ENCODE measurements at places on chromosomes 12 and 14.

GRCh38 chr12:538731-539539 is 79.2 kb downstream of the B4GALNT3 start:
- no peak for DNase-seq

DNA sequence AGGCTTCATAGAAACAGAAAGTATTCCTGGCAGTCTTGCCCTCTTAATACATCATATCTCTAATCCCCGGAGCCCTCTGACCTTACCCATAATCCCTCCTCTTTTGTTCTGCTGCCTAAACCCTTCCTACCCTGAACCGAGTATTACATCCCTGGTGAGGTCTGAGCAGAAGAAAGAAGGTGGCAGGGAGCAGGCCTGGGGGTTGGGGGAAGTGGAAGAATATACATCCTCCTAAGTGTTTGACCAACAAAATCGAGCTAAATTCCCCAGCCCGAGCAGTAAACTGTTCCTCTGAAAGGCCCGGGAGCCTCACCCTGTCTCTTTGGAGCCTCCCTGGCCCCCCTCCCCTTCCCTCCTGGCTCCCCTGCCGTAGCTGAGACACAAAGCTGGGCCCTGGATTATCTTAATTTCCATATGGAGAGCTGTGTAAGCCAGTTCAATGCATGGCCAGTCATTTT is 192.6 kb upstream of the LHX5 start:
- DNase-seq = no peak

GRCh38 chr12:90163975-90164374 is 455.3 kb upstream of the ATP2B1 start:
- DNase-seq = no peak

DNA sequence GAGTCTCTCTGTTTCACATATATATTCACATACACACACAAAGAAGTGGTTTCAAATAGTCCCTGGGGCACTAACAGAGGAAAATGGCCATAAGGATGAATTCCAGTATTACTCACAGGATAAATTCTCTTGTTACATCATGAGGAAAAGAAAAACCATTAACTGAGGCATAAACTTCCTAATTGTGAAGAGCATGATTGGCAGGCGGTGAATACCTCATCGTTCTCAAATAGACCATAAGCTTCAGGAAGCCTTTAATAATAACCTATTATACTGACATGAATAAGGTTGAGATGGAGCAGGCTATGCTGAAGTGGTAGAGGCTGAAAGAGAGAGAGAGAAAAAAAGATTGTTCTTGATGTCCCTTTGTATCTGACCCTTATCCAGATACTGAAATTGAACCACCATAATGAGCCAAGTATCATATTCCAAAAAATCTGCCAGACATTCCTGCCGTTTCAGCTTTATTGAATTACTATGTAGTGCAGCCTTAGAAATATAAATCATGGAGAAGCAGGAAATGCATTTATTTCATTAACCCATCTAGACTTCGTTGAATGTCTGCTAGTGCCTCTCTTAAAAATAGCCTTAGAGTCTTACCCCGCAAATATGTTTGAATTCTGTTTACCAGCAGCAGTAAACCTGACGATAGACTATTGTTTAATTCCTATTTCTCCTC is 86.8 kb downstream of the NUAK1 start:
- no peak for DNase-seq

GRCh38 chr12:131218026-131218922 is 264.6 kb downstream of the ADGRD1 start:
- DNase-seq = no peak

DNA sequence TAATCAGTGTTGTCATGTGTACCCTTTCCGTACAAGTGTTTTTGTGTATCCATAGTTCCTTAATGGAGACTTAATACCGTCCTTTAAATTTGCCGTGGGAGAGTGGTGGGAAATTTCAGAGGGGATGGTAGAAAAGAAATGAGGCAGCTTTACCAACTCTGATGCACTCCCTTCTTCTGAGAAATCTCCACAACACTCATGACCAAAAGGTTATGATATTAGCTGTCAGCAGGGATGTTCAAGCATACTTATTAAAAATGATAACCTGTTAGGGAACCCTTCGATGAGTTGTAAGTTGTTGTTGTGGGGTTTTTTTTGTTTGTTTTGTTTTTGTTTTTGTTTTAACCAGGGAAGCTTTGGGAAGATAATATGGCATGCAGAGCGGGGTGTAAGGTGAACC is 12.5 kb downstream of the RAB21 start:
- no peak for DNase-seq

- DNase-seq = peak; percentile 68
Measured at GRCh38 chr12:105382771-105383622, 52.5 kb downstream of the C12orf75 start.

GRCh38 chr12:130671556-130671955 is 44.5 kb downstream of the RIMBP2 start:
- no peak for DNase-seq

GRCh38 chr12:15757553-15758255 is 31.5 kb downstream of the EPS8 start:
- DNase-seq = no peak

- DNase-seq = peak; percentile 56
Measured at GRCh38 chr12:67721248-67721647, 72.7 kb downstream of the DYRK2 start.

- peak; percentile 58 for DNase-seq
Measured at GRCh38 chr12:124567673-124568373, 411 bp upstream of the NCOR2 start.

GRCh38 chr12:27064397-27065342 is 17.7 kb downstream of the C12orf71 start:
- no peak for DNase-seq

GRCh38 chr12:41073633-41074472 is 114.3 kb upstream of the PDZRN4 start:
- DNase-seq = no peak

DNA sequence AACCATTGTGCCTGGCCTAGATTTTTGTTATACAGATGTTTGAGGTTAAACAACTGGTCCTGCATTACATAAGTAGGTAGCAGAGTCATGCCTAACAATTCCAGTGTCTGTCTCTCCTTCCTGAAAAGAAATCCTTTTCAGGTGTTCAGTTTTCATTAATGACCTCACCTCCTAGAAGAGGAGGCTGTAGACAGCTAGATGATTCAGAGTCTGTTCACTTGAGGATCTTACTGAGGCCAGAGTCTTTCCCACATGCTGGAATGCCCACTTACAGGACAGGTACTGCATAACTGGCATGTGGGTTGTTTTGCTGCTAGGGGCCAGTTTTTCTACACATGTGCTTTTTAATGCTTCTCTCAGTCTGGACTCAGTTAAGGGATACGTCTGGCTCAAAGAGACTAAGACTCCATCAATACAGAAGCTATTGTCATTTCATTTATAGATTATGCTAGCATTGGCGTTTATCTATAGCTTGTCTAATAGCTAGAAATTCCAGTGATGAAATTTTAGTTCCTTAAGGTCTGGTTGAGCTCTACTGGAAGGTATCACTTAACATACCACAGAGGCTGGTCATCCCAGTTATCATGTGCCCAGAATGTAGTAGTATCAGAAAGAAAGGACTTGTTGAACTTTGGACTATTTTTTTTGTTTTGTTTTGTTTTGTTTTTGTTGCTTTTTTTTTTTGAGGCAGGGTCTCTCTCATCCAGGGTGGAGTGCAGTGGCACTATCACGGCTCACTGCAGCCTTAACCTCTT is 206.4 kb downstream of the ERC1 start:
- DNase-seq = no peak

DNA sequence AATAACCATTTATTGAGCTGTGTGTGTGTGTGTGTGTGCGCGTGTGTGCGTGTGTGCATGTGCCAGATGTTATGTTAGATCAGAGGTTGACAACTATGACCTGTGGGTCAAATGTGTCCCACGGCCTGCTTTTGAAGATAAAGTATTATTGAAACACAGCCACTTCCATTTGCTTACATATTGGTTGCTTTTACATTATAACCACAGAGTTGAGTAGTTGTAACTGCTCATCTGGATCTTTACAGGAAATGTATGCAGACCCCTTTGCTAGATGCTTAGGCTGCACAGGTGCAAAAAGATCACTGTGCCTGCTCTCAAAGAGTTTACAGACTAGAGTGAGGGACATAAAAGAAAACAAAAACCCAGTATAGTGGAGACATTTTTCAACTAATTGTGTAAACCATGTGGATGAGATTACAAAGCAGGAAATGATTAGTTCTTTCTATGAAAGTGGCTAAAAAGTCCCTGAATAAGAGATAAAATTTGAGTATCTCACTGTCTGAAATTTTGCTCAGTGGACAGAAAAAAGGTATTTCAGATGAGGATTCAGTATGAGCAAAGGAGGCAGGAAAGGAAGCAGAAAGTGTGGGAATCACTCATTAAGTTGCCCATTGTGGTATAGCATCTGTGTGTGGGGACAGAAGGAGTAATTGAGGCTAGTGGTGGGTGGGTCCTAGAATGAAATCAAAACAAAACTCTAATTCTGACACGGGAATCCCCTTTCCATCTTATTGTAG is 188.4 kb downstream of the PAH start:
- DNase-seq = no peak

- DNase-seq = no peak
Measured at GRCh38 chr12:14113031-14113430, 131.6 kb upstream of the GRIN2B start.

DNA sequence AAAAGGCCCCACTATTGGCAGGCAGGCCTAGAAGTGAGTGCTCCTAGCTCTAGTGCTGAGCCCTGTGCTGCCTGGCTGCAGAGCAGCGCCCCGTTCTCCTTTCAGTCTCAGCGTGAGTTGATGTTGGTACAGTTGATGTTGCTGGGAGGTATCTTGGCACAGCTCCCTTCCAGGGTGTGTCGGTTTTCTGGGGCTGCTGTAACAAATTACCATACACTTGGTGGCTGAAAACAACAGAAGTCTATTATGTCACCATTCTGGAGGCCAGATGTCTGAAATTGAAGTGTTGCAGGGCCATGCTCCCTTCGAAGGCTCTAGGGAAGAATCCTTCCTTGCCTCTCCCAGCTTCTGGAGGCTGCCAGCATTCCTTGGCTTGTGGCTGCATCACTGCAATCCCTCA is 151.4 kb downstream of the TSPAN9 start:
- DNase-seq = no peak

DNA sequence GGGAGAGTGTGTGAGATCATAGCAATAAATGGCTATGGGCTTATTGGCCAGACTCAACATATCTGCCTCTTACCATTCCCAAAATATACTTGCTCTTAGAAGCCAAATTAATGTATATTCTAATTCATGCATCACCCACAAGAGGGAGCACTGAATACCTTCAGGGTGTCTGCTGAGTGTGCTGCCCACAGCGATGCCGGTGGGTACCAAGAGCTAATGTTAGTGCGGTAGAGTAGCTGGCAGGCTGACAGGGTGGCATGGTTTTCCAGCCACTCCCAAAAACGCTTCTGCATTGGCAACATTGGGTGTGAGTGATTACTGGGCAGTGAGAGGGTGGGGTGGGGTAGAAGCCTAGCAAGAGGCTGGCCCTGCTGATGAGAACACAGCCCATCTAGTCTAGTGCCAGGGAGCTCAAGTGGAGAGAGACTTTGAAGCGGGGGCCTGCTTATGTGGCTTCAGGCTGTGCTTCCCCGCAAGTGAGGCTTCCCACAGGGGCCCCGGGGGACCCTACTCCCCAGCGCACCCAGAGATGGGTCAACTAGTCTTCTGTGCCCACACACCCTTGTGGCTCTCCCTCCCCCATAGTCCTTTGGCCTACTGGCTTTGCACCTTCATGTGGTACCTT is 9.2 kb upstream of the PLEKHD1 start:
- peak; percentile 50 for DNase-seq

DNA sequence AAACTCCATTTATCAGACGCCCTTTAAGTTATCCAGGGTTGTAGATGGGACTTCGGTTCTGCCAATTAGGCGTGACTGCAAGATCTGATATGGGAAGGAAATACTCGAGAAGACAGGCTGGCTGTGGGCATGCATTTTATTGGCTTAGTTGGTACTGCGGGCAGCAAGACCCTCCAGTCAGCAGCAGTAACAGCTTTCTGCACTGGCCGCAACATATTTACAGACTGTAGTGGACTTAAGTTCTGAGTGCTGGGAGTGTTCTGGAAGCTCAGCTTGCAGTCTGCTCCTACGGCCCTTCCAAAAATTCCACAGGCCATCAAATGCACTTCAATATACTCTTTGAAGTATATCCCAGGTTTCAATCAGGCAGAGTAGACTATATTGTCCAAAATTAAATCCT is 21.1 kb downstream of the KITLG start:
- DNase-seq = no peak

GRCh38 chr12:97609957-97610356 is 147.4 kb downstream of the RMST start:
- no peak for DNase-seq

DNA sequence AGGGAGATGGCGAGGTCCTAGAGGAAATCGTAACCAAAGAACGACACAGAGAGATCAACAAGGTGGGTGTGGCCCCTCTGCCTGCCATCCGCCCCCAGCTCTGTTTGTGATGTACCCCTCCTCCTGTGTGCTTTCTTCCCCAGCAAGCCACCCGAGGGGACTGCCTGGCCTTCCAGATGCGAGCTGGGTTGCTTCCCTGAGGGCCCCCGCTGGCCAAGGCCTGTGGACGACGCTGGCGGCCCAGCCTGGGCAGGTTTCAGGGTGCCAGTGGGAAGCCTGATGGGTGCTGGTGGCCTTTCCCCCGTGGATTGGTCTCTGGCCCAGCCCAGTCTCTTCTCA is 2.0 kb downstream of the ARL6IP4 start:
- DNase-seq = no peak

GRCh38 chr14:31770271-31770670 is 209.1 kb downstream of the NUBPL start:
- DNase-seq = no peak

- DNase-seq = no peak
Measured at GRCh38 chr14:72736786-72737559, 156.9 kb downstream of the DPF3 start.

- no peak for DNase-seq
Measured at GRCh38 chr14:100604709-100605108, 17.5 kb upstream of the BEGAIN start.

GRCh38 chr12:91617818-91618217 is 435.2 kb upstream of the DCN start:
- DNase-seq = no peak

DNA sequence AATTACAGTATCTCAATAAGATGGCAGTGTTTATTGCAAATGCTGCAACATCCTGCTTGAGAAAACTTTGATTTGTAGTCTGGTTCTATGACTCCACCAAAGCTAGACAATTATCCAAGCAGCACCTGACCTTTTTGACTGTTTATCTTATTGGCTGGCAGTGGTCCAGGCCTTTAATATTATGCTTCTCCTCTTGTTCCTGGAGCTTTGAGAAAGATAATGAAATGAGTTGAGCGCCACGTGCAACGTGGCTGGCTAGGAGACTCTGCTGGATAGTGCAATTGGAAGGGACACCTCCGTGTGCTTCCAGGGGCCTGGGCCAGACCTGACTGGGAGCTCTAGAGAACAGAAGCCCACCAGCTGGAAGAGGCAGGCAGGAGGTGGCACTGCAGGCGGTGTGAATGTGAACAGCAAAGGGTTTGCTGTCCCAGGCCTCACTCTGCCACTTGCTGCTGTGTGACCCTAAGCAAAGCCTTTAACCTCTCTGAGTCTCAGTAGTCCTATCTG is 349.3 kb downstream of the CACNA1C start:
- peak; percentile 15 for DNase-seq

- DNase-seq = no peak
Measured at GRCh38 chr12:39240587-39240986, 202.3 kb downstream of the KIF21A start.

GRCh38 chr14:55581342-55581771 is 1.4 kb downstream of the KTN1 start:
- no peak for DNase-seq

- DNase-seq = no peak
Measured at GRCh38 chr12:25017336-25017735, 68.4 kb upstream of the BCAT1 start.

- no peak for DNase-seq
Measured at GRCh38 chr14:85041618-85042017, 488.3 kb upstream of the FLRT2 start.

GRCh38 chr12:53998110-53998899 is 1.7 kb upstream of the HOXC9 start:
- no peak for DNase-seq

All from NCI-H510A treated with DMSO at 0.1 percent for 48 hours (cell line).